ENCODE measurements at places on chromosomes 4 and X.

DNA sequence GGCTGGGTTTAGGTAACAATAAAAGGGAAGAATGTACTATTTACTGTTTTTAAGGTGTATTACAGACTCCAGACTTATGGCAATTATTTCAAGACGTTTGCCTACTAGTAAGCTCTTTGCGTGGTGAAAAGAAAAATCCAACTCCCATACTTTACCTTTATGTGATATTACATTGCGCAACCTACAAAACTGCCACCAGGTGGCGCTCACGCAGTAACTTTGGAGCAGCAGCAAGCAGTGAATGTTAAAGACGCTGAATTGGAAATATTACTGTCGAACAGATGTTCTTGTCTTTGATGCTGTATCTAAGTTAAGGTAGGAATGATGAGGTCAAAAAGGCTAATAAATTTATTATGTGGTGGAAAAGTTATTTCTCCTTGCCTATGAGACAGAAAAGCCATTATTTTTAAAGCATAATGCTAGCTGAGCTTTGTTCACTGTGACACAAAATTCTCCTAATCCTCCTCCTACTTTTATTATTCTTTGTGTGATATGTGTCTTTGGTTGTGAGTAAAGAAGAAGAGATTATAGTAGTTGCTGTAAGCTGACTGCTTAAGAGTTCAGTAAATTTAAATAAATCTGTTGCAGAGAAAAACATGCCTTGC is 1099.8 kb upstream of the TENM3 start:
- DNase-seq = peak; percentile 38

DNA sequence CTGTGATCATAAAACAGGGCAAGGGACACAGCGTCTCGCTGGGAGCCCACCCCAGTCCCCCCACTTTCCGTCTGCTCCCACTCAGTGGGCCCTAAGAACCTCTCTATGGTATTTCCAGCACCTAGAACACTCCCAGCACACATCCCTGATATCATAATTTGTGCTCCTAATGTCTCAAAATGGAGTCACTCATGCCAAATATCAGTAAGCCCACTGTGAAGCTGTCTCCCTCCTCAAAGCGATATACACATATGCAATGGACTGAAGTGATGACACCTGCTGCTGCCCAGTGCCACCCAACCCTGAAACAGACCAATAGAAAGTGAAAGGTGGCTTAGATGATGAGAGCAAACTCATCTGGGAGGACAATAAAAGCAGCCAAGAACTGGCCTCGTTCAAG is 17.9 kb downstream of the ENPP6 start:
- no peak for DNase-seq

- no peak for DNase-seq
Observed at GRCh38 chr4:17164666-17165065, 266.2 kb upstream of the LDB2 start.

GRCh38 chr4:186698028-186698427 is 25.6 kb downstream of the FAT1 start:
- no peak for DNase-seq

- no peak for DNase-seq
Observed at GRCh38 chr4:91914176-91914804, 389.5 kb upstream of the GRID2 start.

DNA sequence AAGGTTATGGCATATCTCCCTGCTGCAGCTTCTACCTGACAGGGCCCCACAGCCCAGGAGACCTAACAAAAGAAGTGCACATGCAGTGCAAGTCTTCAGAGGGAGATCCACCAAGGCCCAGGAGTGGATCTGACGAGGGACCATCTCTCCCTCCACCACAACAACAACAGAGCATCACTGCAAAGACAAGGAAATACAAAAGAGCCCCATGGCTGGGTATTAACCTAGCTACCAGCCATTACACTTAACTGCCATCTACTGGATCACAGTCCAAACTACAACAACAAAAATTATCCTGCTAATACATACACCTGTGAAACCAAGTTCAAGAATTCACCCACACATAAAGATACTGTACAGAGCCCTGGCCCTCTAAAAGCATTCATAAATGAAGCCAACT is 280.2 kb upstream of the SLC7A11 start:
- DNase-seq = no peak

- no peak for DNase-seq
Observed at GRCh38 chrX:39016556-39016955, 215.3 kb downstream of the MID1IP1 start.

DNA sequence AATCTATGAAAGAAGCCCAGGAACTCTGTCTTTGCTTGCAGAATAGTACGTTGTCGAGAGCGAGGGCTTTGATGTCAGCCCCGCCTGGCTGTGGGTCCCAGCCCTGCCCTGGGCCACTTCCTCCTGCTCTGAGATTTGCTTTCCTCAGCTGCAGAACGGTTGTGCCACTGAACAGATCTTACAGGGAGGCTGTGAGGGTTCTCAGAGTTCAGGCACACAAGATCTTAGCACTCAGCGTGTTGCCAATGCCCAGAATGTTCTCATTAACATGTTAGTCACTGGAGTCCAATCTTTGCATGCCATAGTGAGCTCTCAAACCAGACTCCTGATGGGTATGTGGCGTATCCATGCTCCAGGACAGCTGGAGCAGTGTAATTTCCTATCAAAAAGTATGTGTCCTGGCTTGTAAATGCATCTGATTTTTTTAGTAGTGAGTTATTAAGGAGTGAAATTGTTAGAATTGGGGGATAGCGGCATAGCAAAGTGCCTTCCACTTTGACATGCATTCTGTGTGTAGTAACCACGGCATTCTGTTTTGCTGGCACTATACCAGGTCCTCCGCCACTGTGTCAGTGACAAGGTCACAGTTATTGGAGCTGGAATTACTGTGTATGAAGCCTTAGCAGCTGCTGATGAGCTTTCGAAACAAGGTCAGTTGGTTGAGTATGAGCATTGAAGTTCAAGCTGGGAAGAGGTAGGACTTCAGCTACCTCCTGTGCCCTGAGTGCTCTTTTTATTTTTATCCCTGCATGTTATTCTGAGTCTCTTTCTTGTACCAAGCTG is 31.6 kb downstream of the TKTL1 start:
- no peak for DNase-seq

GRCh38 chr4:138982754-138983153 is 32.8 kb upstream of the NOCT start:
- DNase-seq = no peak

DNA sequence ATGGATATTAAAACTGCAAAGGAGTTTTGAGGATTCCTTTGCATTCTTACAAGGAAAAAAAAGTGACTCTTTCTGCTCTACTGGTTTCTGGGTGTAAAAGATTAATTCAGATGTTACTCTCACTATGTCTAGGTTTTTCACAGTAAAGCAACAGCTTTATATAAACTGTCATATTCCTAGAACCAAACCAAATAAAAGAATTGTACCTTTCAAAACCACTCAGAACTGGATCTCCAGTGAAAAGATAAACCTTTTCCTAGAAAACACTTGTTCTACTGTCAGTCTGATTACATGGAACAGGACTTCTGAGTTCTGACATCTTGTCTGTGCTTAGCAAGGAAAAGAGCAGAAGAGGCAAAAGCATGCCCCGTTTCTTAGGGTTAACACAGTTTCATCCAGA is 5.0 kb upstream of the PPID start:
- no peak for DNase-seq

DNA sequence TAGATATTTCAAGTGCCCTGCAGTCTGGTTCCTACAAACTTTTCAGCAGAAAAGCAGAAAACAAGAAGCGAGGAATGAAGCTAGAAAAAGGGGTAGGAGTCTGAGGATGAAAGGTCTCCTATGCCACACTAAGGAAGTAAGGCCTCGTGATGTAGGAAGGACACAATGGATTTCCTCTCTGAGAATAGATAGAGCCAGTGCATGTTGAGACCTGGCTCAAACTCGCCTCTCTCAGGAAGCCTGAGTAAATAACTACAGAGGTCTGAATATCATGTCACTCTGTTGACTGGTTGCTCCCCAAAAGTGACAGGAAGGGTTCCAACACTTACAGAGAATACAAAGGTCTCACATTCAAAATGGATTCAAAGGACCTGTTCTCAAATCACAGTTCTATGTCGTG is 93.3 kb downstream of the GRIA3 start:
- no peak for DNase-seq

DNA sequence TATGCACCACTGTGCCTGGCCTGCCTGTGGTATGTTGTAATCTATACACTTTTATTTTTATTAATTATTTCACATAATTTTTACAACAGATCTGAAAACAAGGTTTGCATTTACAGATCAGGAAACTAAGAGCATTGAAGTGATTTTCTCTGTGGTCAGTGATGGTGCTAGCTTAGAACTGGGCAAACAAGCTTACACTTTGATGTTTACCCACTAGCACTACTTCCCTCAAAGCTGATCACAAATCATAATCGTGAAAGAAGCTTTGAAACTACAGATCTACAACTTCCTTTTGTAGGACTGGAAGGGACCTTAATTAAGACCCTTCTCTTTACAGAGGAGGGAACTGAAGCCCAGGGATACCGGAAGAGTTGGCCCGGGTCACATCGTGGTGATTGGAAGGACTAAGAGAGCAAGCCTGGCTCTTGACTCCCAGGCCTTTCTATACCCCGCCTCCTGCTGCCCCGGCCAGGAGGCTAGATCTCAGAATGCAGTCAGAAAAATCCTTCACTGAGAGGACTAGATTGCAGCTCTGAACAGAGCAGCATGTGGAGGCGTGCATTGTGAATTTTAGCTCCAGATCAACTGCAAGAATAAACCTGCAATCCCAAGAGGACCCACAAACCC is 93.7 kb upstream of the ZNF827 start:
- DNase-seq = no peak

- no peak for DNase-seq
Observed at GRCh38 chrX:42832764-42833549, 55.0 kb upstream of the PPP1R2C start.

GRCh38 chrX:74049126-74049525 is 254.9 kb upstream of the ZCCHC13 start:
- DNase-seq = no peak

GRCh38 chrX:37672563-37672962 is 13.0 kb upstream of the XK start:
- no peak for DNase-seq

DNA sequence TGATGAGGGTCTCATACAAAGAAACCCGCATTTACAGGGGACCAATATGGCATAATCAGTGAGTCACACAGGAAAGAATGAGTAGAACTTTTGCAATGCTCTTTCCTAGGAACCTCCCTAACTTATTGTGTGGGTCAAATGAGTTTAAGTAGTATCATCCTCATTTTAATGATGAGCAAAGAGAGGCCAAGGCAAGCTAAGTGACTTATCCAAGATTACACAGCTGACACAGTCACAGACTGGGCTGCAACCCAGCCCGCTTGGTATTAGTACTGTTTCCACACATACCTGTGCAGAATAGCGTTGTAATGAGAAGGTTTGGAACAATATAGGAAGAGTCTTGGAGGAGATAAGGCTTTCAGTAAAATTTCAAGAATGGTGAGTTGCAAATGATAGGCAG is 91.0 kb upstream of the PPP1R2C start:
- DNase-seq = no peak

DNA sequence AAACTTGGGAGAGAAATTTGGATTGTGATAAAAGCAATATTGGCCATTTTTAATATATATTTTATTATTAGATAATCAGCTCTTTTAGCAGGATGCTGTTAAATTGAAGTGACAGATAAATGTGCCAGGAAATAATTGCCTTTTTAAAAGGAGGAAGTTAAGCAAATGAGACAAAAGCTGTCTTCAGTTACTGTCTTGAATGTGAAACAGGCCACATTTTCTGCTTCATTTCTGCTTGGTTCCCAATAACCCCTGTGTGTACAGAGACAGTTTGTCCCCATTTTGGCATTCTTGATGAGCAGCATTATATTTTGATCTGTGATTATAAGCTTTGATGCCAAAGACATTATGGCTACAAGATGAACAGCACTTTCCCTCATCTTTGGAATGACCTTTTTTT is 953 bp downstream of the EPGN start:
- no peak for DNase-seq

GRCh38 chr4:17027495-17027894 is 129.1 kb upstream of the LDB2 start:
- no peak for DNase-seq

- no peak for DNase-seq
Observed at GRCh38 chrX:18964026-18964425, 19.9 kb downstream of the PHKA2 start.

GRCh38 chrX:10512258-10512657 is 108.1 kb downstream of the MID1 start:
- DNase-seq = no peak

DNA sequence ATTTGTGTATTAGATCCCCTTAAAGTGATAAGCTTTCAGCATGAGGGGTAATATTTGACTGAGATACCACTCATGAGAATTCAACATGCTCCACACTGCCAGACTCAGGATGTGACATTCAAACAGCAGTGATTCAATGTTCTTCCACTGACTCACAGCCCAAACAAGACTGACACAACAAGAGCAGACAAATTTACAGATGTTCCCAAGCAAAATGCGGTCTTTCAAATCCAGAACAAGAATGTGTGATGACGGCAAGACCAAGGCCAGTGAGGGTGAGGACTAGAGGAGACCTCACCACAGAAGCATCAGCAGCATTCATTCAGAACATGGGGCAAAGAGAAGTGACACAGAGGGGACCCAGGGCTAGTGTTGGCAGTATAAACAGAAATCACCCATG is 99.3 kb upstream of the GRIA3 start:
- DNase-seq = no peak

DNA sequence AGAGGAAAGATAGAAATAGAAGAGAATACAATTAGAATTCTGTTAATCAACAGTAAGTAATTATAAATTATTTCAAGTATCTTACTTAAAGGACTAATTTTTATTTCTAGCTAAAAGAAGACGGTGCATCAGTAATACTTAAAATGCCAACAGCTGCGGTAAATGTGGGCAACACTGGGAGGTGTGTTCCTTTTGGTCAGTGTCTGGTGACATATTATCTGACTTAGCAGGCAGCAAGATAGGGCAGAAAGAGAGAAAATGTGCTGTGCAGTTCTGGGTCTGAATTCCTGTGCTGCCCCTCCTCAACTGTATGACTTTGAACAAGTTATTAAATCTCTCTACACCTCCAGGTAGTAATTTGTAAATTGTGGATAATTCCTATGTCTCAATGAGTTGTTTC is 120.6 kb downstream of the ZNF827 start:
- no peak for DNase-seq

DNA sequence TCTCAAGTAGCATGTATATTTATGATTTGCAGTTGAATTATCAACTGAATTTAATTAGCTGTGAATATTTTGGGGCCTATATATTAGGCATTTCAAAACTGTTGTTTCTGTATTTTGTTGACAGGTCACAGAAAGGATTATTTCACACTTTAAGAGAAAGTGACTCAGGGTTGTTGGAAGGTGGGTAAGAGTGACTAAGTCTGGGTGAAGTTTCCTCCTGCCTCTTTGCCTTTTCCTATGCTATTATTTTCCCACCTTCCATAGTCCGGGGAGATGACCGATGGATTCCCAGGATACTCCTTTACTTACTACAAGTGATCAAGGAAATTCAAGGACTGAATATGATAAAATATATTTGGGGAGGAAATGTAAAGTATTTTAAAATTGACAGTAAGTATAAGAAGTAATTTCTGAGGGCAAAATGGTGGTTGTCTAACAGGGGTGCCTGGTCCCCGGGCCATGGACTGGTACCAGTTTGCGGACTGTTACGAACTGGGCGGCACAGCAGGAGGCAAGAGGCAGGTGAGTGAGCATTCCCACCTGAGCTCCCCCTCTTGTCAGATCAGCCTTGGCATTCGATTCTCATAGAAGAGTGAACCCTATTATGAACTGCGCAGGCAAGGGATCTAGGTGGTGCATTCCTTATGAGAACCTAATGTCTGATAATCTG is 175.5 kb upstream of the GPRIN3 start:
- no peak for DNase-seq
